ENCODE measurements at places on chromosomes 2 and 18.

- no peak for DNase-seq
Measured at GRCh38 chr2:178630581-178630980, 150.3 kb downstream of the PLEKHA3 start.

- DNase-seq, result no peak
Measured at GRCh38 chr2:49154140-49154539, at the start of gene FSHR. Gene FSHR, minus strand, starts transcription at chr2:49154515. Its CDS starts 98 bp downstream, at chr2:49154417.

DNA sequence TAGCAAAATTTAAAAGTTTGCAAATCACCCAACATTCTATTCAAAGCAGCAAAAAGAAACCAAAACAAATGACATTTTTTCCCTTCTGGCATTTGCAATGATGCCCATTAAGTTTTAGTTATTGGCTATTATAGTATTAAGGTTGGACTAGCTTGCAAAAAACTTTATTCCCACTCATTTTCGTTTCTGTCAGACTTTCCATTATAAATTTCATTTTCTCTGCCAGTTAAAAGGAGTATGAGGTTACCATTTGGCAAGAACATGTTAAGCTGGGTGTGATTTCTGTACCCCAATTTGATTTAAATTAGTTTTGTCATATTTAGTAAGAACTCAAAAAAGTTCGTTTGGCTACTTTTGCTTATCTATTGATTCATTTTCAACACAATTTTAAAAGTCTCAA lies 187.9 kb downstream of the TCF4 start:
- DNase-seq, result no peak

DNA sequence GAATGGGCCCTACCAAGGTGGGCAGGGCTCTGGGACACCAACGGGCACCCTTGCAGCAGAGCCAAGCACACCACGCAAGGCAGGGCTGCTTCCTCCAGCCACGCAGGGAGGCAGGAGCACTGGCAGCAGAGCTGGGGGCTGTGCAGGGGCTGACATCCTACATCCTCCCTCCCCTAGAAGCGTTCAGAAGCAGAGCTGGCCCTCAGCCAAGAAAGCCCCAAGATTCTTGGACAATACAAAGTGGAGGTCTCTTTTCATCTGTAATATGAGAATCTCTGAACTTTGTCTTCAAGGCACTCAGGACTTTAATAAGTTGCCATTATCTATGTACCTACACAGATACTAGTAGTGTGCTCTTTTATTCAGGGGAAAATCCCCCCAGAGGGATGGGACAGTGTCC lies 128.1 kb upstream of the AGAP1 start:
- no peak for DNase-seq

- DNase-seq, result no peak
Measured at GRCh38 chr18:1304392-1304992, 399.8 kb downstream of the ADCYAP1 start.

GRCh38 chr18:66638856-66639629 lies 35.2 kb upstream of the CDH19 start:
- DNase-seq, result no peak

- DNase-seq, result no peak
Measured at GRCh38 chr2:54773838-54774237, 50.4 kb downstream of the EML6 start.

- DNase-seq, result no peak
Measured at GRCh38 chr2:104845946-104846785, 7.7 kb upstream of the POU3F3 start.

DNA sequence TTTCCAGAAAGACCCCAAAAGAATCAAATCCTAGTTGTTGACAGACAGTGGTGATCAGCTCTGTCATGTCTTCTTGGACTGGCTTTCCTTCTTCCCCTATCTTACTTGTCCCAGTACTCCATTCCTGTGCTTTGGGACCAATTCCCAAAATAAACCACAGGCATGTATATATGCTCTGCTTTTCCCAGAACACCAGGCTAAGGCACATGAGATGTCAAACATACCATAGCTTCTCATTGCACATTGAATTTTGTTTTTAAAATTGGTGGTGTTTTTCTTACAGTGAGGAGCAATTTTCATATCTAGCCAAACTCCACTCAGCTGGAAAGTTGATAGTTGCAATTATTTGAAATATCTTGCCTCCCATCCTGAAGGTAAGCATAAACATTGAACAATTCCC lies 88.9 kb upstream of the RGPD4 start:
- no peak for DNase-seq

GRCh38 chr2:209424199-209424701 lies 403 bp downstream of the MAP2 start:
- no peak for DNase-seq

DNA sequence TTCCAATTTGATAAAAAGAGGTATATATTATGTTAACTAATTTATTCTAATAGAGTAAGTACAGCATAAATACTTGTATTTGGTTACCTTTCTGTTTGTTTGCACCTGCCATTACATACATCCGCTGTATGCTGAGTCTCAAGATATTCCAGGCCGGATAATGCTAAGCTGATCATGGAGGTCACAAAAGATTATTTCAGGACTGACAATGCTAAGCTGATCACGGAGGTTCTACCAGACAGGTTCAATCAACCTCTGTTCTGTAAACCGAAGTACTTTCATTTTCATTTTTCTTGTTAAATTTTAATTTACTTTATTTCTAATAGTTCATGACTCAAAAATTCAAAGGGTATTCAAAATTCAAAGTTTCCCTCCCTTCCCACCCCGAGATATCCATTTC lies 31.1 kb downstream of the PNO1 start:
- DNase-seq, result no peak

DNA sequence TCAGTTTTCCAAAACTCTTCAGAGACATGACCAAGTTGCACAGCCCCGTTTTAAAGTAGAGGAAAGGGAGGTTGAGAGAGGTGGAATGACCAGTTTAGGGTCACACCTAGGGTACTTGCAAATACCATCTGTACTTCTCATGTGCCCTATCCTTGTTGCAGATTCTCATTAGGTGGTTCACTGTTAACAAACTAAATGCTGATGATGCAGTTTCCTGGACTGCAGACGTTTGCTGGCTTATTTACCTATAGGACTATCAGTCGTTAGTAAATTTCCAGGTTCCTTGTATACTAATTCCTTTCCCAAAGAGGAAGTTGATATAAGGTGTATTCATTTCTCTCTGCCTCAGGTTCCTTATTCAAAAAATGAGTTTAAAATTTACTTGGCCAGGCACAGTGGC lies 1.4 kb downstream of the FARP2 start:
- no peak for DNase-seq

DNA sequence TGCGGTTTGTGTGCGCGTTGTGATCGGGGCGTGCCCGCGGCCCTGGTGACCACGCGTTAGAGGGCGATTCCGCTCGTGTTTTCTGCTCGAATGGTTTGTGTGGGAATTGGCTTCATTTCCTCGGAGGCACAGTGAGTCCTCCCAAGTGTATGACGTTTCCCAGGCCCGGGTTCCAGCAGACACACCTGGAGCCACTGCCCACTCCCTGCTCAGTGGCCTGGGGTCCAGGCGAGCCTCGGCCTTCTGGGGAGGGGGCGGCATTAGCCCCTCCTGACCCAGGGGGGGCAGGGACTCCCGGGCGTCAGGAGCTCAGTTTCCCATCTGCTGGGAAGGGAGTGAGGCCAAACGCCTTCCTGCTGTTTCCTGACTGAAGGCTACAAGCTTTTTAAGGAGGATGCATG lies 92.1 kb downstream of the NFATC1 start:
- DNase-seq, result no peak

DNA sequence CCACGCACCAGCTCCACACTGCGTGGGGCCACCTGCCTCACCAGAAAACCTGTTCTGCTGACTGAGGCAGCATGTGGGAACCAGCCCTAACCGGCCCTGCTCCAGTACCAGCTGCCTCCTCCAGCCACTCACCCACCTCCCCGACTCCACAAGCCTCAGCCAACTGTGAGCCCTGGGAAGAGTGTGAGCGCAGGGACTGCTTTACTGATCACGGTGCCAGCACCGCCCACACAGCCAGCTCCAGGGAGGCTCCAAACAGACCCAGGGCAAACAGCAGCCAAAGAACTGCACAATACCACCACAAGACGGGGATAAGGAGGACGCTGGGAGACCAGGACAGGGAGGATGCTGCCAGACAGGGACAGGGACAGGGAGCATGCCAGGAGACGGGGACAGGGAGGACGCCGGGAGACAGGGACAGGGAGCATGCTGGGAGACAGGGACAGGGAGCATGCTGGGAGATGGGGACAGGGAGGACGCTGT lies 28.4 kb downstream of the EIPR1 start:
- peak; percentile 80 for DNase-seq

- DNase-seq, result no peak
Measured at GRCh38 chr2:72926811-72927465, 9.6 kb downstream of the EMX1 start.

- no peak for DNase-seq
Measured at GRCh38 chr2:175579646-175580045, 398.1 kb upstream of the ATP5MC3 start.

GRCh38 chr2:45345331-45346234 lies 265.5 kb downstream of the SRBD1 start:
- DNase-seq, result no peak

- DNase-seq, result no peak
Measured at GRCh38 chr18:9404565-9405060, 70.0 kb downstream of the TWSG1 start.

GRCh38 chr18:37242826-37243560 lies 322.6 kb downstream of the CELF4 start:
- DNase-seq, result no peak

DNA sequence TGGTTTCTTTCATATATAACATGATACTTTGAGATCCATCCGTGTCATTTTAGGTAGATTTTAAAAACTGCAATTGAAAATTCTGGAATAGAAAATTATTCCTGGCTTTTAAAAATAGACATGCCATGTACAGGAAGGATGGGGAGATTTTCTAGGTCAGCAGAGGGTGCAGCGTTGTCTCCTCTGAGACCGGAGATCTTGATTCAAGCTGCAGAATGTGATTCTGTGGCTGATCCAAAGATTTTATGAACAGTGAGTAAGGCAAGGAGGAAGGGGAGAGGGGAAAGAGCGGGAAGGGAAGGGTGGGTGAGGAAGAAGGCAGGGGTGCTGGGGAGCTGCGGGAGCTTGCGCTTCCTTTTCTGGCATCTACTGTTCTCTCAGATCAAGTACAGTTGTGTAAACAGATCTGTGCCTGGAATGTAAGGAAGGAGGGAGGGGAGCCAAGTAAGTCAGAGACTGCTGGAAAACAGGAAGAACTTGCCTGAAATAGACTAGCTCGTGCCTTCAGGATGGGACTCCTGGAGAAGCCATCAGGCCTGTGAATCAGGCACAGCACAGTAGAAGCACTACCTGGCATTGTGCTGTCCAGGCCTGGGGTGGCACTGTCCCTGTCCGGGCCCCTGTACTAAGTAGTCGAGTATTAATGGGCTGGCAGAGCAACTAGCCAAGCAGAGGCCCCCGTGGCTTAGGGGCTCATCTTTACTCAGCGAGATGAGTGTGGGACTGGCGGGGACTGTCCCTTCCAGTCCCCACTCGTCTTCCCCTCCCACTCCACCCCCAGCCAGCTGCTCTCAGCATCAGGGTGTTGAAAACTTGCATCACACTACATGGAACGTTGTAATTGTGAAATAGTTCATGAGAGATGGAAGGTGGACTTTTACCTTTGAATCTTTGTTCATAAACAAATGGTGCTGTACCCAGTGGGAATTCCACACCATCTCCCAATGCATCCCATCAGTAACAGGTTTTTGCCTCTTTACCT lies 163.5 kb downstream of the UXS1 start:
- peak; percentile 75 for DNase-seq

- peak; percentile 42 for DNase-seq
Measured at GRCh38 chr2:96801005-96801785, 14.9 kb upstream of the CNNM3 start.

DNA sequence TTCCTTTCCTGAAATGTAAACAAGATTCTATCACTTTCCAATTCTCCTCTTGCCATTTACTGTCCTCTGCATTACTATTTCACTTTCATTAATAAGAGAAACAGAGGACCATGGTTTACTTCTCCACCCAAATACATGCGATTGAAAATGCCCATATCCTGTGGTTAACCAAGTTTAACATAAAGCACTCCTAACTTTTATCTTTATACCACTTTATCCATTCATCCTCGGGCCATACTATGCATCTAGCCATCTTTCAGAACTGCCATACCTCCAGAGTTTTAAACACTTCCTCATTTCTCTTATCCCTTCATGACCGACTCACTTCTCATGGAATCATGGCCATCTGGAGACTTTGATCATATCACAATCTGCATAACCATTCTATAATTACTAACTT lies 1182.3 kb downstream of the CNTNAP5 start:
- DNase-seq, result no peak

- no peak for DNase-seq
Measured at GRCh38 chr2:83234246-83234645, 1224.8 kb downstream of the SUCLG1 start.

- no peak for DNase-seq
Measured at GRCh38 chr2:219470429-219470828, 28.3 kb upstream of the GMPPA start.

- no peak for DNase-seq
Measured at GRCh38 chr2:157440404-157441071, 3.4 kb downstream of the CYTIP start.

GRCh38 chr18:8235894-8236293 lies 373.3 kb upstream of the RAB12 start:
- DNase-seq, result no peak

DNA sequence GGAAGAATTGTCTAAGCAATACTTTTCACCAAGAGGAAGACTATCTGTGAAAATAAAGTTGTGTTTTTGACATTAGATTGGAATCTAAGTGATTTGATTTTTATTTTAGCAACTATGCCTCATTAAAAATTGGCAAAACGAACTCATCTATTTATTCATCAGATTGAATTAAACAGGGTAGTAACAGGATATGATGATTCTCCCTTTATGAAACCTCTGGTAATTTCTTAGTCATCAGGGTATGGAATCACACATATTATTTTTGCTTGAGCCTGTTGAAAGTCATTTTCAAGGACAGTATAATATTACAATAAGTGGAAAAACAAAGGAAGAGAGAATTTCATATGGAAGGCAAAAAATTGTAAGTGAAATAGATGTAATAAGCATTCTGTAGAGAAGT lies 22.0 kb downstream of the ZNF804A start:
- DNase-seq, result no peak

- DNase-seq, result no peak
Measured at GRCh38 chr18:12839057-12839525, 44.9 kb downstream of the PTPN2 start.

DNA sequence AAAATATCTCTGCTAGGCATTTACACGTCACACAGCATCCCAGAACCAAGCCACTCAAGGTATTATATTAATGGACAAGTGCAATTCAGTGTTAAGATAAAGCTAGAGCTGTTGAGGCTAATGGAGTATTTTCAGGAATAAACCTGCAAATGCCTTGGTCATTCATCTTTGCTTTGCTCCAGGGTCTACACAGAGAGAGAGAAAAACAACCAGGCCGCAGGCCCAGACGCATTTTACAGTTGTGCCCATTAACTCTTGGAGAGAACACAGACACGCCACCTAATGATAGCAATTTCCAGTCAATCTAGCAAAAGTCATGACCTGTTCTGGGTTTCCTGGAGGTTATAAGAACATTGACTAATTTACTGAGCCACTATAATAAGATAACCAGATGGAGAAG lies 829.3 kb downstream of the LRRTM4 start:
- no peak for DNase-seq

- no peak for DNase-seq
Measured at GRCh38 chr2:139155991-139156390, 375.8 kb upstream of the NXPH2 start.
